Erythroblast (primary cell): ENCODE measurements at places on chromosomes 1 and 21.

GRCh38 chr1:15152318-15153183 lies 996 bp upstream of the TMEM51 start:
- DNase-seq, result peak; percentile 6

- DNase-seq, result no peak
Measured at GRCh38 chr1:60874718-60875117, 207.6 kb upstream of the NFIA start.

DNA sequence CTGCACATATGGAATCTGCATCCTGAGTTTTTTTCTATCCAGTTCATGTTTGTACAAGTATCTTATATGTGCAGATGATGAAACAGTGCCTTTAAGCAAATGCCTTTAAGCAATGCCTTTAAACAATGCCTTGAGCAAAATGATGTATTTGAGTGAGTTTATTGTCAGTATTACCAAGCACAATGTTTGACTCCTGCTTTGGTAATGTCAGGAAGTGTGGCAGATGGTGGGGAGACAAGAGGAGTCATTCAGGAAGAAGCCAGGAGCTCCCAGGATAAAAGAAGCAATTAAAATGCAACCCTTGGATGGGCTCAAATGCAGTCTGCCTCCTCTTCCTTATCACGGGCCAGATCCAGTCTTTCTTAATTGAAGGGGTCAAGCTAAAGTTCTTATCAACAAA lies 108.7 kb upstream of the KCNJ15 start:
- no peak for DNase-seq

DNA sequence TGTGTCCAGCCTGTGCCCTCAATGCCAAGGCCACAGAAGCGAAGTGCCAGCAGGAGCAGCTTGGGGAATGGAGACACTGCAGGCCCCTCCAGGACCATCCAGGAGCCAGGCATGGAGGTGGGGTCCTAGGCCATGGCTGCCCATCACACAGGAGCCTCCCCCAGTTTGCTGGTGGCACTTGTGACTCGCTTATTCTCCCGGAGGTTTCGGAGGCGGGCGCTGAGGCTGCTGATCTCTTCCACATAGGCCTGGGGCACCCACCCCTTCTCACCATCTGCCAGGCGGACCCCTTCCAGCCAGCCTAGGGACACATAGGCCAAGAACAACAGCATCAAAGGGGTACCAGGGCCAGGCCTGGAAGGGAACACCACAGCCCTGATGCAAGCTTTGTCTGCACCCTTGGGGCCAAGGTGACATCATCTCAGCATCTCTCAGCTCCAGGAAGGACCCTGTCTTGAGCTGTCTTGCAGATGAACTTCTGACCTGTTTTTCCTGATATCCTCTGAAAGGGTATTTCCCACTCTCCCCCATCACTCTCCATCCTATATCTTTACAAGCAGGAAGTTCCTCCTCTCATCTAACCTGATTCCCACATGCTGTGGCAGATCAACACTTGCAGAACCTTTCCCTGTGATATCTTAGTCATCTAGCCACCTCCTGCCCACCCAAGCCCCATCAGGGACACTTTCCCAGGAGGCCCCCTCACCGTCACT lies 13.9 kb downstream of the ARHGEF19 start:
- no peak for DNase-seq

GRCh38 chr1:233543338-233544255 lies 70.3 kb upstream of the KCNK1 start:
- no peak for DNase-seq

GRCh38 chr1:44806025-44806703 lies 987 bp downstream of the DYNLT4 start:
- no peak for DNase-seq

DNA sequence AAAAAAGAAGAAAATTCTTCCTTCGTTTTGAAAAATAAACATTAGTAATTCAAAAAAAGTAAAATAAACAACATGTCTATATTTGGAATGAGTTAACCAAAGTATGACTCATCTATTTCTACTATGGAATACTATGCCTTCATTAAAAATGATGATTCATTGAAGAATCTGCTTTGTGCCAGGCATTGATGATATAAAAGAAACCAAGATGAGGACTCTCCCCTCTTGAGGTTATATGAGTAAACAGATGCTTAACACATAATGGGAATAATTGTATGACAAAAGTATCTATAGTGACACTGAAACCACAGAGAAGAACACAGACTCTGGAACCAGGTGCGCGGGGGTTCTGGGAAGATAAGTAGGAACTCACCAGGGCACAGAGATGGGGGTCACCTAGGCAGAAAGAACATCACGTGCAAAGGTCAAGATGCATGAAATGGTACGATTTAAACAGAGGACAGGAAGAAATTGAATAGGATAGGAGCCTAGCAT lies 18.8 kb downstream of the ELF3 start:
- peak; percentile 64 for DNase-seq

GRCh38 chr1:147541672-147542568 lies 619 bp downstream of the BCL9 start:
- peak; percentile 34 for DNase-seq

GRCh38 chr1:117388328-117388727 lies 21.1 kb downstream of the MAN1A2 start:
- no peak for DNase-seq

- no peak for DNase-seq
Measured at GRCh38 chr1:210866532-210866931, 267.4 kb downstream of the KCNH1 start.

DNA sequence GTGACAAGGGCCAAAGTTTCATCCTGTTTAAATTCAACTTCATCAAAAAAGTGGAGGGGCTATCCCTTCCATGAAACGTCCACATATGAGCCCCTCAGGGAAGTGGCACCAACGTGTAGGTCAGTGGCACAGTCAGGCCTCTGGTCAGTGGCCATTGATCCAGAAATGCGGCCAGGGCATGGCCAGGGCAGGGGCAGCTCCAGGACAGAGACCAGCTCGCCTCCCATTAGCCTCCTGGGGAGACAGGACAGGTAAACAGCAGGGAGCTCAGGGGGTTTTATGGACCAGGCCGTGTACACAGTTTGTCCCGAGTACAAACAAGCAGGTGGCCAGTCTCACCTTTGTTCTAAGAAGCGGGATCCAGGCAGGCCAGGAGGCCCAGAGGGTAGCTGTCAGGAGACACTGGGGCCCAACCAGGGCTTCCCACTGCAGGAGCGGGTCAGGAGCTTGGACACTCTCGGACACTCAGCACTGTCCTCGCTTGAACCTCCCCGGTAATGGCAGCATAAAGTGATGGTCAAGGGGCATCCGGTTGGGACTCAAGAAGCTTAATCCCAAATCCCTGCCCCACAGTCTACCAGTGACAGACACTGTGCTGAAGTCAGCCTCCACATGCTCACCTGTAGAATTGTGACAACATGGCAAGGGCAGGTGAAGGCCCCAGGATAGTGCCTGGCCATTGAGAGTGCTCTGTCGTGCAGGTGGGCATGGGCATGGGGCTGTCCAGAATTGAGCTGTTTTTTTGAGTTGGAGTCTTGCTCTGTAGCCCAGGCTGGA lies 144.1 kb upstream of the ERRFI1 start:
- no peak for DNase-seq

DNA sequence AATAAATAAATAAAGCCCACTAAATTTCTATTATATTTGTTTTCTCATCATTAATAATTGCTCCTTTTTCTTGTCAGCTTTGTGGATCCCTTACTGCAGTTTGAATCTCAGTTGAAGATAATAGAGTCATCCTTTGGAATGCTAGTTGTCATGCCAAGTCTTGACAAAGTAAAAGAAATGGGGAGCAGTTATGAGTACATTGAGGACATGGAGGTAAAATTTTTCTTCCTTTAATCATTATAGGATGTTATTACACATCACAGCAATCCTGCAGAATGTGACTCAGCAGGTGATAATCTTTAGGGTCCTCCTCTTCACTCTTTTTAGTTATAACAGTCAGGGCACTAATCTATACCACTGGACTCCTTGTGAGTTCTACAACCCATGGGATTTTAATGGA lies 24.1 kb downstream of the MROH9 start:
- no peak for DNase-seq

- no peak for DNase-seq
Measured at GRCh38 chr1:223716302-223716862, 4.0 kb downstream of the CAPN2 start.

DNA sequence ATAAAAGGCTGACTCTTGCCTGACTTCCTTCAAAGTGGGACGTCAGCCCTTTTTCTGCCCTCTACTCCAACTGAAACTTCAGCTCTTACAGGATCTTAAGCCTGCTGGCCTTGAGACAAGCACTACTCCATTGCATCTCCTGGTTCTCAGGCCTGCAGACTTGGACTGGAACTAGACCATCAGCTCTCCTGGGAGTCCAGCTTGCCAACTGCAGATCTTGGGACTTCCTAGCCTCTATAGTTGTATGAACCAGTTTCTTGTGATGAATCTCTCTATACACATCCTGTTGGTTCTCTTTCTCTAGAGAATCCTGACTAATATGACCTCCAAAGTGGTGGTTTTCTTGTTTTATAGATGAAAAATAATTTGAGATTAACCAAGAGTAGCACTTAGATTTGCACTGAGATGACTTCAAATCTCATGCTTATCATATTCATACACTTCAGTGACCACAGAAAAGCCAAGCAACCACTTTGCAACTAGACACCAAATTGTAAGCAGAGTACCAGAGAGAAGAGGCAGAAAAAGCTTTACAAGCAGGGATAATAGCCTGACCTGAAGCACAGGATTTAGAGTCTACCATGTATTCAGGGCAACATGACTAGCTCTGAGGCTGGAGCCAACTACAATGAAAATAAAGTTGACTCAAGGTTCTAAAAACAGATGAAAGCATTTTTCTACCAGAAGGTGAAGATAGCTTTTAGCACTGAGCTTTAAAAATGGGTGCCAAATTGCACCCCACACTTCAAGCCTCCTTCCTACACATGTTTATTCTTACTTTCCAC lies 661.3 kb upstream of the USP24 start:
- DNase-seq, result no peak

DNA sequence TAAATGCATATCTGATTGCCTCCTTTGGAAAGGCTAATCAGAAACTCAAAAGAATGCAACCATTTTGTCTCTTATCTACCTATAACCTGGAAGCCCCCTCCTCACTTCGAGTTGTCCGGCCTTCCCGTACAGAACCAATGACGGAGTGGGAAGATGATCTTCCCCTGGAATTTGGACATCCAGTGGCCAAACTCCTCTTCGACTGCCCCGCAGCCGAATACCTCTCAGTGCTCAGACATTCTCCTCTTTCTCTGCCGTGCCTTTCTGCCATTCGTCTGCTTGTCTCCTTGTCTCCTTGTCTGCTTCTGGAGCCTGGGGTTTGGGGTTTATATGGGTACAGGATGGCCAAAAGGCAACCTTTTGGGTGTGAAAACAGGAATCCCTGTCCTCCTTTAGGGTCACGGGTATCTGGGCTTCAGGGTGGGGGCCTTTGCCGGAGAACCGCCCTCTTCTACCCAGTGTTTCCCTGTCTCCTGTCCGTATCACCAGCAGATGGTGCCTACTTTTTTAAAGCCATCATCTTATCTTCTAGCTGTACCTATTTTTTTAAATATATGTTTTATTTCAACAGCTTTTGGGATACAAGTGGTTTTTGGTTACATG lies 35.9 kb upstream of the RAB4A start:
- DNase-seq, result no peak

GRCh38 chr1:7989762-7990428 lies 28.4 kb downstream of the PARK7 start:
- no peak for DNase-seq

GRCh38 chr21:34511787-34512455 lies at the start of gene KCNE1:
KCNE1 (minus strand) TSS chr21:34512210; CDS start chr21:34449634, 62,576 bp downstream.
- DNase-seq, result no peak

- DNase-seq, result no peak
Measured at GRCh38 chr21:33396436-33396835, 6.8 kb upstream of the IFNGR2 start.

GRCh38 chr1:100565937-100566699 lies 28.2 kb downstream of the GPR88 start:
- DNase-seq, result no peak

DNA sequence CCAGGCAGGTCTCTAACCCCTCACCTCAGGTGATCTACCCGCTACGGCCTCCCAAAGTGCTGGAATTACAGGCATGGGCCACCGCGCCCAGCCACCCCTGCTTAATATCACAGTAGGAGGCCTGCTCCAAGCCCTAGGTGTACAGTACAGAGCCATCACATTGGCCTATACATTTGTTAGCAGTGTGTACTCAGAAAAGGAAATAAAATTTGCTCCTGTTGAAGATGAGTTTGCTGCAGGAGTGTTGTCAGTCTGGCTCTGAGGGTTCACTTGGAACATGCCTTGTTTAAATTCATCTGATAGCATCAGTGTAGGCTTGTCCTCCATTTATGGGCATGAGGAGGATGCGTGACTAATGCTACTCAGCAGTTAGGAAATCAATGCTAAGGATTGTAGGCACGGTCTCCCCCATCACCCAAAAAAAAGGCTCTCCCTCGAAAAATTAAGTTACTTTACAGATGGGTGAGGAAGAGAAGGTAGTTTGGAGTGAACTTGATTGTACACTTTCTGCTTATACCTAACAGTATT lies 4.6 kb upstream of the ENAH start:
- DNase-seq, result no peak

GRCh38 chr1:9366943-9367780 lies 74.5 kb downstream of the SPSB1 start:
- no peak for DNase-seq

- DNase-seq, result no peak
Measured at GRCh38 chr1:30852026-30852425, 56.5 kb downstream of the SDC3 start.

DNA sequence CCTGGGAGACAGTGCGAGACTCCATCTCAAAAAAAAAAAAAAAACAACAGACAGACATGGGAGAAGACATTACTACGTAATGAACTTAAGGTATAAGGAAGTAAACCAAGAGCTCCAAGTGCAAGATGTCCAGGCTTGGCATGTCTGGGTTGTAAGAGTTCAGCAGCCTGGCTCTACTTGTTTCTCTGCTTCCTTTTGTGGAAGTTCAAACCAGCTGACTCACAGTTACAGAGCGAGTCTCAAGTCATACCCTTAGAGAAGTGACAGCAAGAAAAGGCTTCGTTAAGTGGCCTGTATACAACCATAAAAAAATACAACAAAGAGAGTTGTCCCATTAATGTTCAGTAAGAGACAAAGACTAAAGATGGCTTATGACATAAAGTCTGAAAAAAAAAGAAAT lies 1.3 kb downstream of the RIT1 start:
- DNase-seq, result peak; percentile 81

DNA sequence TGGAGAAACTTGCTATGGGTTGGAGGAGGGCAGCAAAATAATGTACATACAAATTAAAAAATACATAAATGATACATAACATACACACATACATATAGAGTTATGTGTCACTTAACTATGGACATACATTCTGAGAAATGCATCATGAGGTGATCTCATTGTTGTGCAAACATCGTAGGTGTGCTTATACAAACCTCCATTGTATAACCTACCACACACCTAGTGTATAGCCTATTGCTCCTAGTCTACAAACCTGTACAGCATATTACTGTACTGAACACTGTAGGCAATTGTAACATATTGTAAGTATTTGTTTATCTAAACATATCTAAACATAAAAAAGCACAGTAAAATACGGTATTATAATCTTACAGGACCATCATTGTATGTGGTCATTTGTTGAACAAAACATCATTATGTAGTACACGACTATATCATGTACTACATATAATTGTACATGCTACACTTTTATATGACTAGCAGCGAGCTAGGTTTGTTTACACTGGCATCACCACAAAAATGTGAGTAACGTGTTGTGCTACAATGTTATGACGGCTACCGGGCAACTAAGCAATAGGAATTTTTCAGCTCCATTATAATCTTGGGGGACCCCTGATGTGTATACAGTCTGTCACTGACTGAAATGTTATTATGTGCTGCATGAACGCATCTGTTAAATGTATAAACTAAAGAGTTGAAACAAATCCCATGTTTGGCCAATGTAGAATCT lies 35.5 kb downstream of the ITGB3BP start:
- no peak for DNase-seq
